Fibroblast of skin of right quadriceps (primary cell): ENCODE measurements at places on chromosomes 16 and 17.

GRCh38 chr16:58222532-58223316 is 24.8 kb upstream of the CSNK2A2 start:
- DNase-seq = no peak

- peak; percentile 56 for DNase-seq
Measured at GRCh38 chr17:37447641-37448040, 41.0 kb downstream of the TADA2A start.

DNA sequence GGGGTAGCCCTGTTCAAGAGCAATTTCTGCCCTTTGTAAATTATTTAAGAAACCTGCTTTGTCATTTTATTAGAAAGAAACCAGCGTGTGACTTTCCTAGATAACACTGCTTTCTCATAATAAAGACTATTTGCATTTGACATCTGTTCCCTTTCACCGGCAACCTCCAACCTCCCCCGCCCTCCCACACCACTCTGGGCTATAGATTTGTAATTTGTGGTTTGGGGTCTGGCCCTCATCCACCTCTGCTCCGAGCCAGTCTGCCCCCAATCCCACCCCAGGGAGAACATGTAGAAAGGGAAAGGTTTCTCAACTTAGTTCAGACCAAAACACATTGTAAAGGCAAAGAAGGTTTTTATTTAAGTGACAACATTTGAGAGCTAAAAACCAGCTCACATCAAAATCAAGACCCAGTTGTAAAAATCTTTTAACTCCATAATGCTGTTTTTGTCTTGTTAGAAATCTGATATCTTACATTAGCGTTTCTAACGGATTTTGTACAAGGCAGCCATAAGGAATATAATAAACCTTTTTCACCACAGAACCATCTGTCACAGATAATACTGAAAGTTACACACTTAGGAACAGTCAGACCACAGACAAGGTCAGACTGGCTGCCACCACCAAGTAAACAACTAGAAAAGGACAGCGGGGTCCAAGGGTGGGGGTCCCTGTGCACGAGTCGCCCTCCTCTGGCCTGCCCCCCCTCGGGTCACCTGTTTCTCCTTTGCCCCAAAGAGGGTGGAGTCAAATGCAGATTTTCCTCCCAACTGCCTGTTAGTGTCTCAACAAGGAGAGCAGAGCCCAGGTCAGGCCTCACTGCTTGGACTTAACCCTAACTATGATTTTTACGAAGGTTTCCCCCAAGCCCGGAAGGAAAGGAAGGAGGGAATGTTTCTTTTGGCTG is 6.9 kb downstream of the PIMREG start:
- no peak for DNase-seq

- no peak for DNase-seq
Measured at GRCh38 chr17:81143717-81144422, 21.4 kb upstream of the PVALEF start.

DNA sequence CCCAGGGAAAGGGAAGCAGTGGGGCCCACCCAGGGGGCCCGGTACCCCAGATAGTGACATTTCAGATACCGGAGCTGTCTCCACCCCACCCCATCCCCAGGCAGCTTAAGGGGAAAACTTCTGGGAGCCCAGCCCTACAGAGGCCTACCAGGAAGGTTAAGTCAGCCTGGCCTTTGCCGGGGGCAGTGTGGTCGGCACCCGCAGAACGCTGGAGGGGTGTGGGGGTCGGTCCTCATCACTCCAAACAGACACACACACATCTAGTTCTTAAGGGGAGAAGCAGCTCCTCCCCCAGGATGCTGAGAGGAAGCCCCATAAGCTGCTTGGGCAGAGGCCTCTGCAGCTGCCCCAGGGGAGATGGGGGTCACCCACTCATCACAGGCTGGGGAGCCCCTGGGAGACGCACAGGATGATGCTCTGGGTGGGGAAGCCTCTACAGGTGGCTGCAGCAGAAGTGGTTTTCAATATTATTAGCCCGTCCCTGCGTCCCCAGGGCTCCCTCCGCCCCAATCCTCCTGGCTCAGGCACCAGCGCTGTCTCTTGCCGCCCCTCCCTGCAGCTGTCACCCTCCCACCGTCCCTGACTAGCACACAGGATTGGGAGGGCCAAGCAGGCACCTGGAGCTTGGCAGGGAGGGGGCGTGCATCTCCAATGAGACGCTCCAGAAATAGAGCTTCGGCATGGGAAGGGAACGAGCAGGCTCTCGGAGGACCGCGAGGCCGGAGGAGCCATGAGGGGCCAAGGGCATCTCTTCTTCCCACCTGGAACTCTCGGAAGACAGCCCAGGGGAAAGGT is 1.4 kb upstream of the ABR start:
- peak; percentile 24 for DNase-seq

DNA sequence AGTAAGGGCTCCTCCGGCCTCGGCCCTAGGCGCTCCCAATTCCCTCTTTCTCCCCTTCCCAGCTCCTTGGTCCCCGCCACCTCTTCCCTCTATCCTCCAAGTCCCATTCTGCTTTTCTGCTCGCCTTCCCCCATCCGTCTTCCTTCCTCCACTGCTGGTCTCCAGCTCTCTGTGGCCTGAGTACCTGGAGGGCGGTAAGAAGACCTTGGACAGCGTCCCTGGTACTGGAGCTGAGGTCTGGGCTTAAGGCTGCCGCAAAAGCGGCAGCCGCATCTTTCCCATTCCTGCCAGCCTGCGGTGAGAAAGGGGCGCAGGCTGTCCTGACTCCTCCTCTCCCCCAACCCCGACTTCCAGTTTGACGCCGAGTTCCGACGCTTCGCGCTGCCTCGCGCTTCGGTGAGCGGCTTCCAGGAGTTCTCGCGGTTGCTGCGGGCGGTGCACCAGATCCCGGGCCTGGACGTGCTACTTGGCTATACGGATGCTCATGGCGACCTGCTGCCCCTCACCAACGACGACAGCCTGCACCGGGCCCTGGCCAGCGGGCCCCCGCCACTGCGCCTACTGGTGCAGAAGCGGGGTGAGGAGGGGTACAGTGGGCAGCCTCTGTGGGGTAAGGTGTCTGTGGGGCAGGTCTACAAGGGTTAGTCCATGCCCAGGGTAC is 471 bp downstream of the PARD6A start:
- DNase-seq = peak; percentile 23
